Left lung (tissue), 14 donors: ENCODE measurements at places on chromosomes 4 and X. TPM values are rescaled to one million over a fixed set of nuclear protein-coding genes. Genes with fewer than 3 reads are reported as not detected.
A peak's percentile ranks its signal among the peaks of the same experiment; 100 is the strongest.

PCDH19 gene
- 1.4 TPM for polyA plus RNA-seq

BCORL1 gene
- polyA plus RNA-seq = 18.9 TPM

DNA sequence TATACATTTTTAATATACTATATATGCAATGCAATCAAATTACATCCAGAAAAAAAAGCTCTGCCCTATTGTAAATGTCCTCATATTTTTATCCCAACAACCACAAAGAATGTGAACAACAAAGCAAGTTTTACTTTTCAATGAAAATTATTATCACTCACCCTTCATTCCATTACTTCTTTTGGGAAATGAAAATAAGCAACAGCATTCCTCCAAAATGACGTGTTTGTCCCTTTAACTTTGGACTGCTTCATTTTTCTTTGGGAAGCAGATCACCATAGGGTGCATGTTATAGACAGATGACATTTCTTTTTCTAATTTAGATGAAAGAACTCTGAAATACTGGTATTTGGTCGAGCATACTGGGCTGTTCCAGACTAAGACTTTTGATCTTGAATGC is 667.1 kb upstream of the BOD1L1 start:
- H3K4me1 ChIP-seq = no peaks in the 10 kb centered on the region
- no peaks in the 10 kb centered on the region for H3K36me3 ChIP-seq
- no peaks in the 10 kb centered on the region for H3K27me3 ChIP-seq
- DNase-seq = no peak
- no peak overlapping the region for H3K27ac ChIP-seq

DNA sequence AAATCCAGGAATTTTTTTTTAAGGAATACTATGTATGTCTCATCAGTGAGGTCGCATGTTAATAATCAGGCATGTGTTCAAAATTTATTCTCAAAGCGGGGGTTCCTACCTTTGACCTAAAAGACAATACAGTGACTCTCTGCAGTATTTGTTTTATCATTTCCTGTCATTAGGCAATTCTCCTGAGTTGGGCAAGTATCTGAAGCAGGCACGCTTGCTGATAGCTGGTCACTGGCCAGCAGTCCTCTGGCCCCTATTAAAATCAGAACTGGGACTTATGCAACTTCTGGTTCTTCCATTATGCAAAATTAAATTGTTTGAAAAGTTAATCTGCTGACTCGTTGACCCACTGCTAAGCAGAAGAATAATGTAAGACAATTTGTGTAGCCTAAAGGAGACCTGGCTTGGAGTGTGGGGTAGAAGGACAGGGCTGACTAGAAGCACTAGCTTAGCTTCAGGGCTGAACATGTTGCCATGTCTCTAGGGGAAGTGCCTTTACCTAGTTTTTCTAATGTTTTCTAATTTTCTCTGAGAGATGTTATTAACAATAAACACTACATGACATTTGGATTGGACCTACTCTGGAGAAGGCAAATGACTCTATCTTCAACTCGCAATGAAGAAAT is 36.0 kb upstream of the GABRA2 start:
- H3K4me3 ChIP-seq = no peak overlapping the region
- no peaks in the 10 kb centered on the region for H3K4me1 ChIP-seq
- no peaks in the 10 kb centered on the region for H3K27me3 ChIP-seq
- no peaks in the 10 kb centered on the region for H3K36me3 ChIP-seq
- no peak overlapping the region for H3K27ac ChIP-seq

DNA sequence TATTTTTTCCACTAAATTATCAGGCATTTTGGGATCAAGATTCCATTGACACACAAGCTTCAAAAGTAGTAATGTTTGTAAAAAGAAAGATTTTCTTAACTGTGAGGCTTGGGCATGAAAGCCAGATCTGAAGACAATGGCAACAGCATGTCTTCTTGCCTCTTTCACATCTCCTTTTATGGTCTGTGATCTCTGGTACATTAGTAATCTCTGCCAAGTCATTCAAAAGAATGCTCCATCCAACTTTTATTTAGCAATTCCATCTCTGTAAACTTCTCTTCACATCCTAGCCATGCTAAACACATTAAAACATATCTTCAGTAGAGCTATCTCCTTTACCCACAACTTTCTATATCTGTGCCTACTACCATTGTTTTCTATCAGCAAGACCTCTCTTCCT is 465.4 kb downstream of the FAT4 start:
- H3K27ac ChIP-seq = no peak overlapping the region
- no peaks in the 10 kb centered on the region for H3K36me3 ChIP-seq
- no peak for DNase-seq
- H3K4me1 ChIP-seq = no peaks in the 10 kb centered on the region
- H3K4me3 ChIP-seq = no peak overlapping the region

DNA sequence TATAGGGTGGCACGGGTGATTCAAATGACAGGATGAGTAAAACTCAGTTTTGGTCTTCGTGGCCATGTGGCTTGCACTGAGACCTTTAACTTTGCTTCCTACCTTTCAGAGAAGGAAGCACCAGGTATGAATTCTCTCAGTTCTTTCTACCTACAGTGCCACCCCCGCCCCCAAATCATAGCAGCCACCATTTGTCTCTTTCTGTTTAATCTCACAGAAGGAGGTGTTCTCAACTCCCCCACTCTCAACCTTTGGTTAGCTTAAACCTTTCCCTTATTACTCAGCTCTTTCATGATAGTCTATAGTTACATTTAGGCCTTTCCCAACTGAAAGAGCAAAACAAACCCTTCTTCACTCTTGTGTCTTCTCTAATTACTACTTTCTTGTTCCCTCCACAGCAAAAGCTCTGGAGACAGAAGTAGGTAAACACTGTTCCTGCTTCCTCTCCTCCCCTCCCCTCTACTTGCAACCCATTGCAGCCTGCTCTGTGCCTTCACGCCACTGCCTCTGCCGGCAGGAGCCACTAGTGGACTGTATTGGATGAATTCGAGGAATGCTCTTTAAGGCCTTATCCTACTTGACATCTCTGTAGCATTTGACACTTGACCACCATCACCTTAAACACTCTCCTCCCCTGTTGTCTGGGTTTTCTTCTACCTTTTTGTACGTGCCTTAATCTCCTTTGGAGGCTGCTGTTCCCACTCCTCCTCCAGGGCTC is 123.7 kb downstream of the AFF1 start:
- DNase-seq = no peak
- H3K27me3 ChIP-seq = no peaks in the 10 kb centered on the region
- H3K4me1 ChIP-seq = peaks cover 14% of the 10 kb centered on the region
- H3K36me3 ChIP-seq = peaks cover 13% of the 10 kb centered on the region
- peak overlapping the region; percentile 20 for H3K27ac ChIP-seq

DNA sequence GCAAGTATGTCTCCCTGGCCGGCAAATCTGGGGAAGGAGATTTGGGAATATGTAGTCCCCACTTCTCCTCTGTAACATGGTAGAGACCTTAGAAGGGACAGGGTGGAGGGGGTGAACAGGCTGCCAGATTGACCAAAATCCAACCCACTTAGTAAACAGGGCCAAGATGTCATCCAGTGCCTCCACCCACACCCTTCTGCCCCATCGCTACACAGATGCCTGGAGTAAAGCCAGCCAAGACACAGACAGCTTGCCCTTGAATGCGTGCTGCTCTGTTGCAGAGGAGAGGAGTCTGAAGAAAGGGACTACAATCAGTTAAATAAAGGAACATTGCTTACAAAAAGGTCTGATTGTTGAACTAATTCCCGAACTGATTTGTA is 160.1 kb upstream of the LDB2 start:
- H3K4me3 ChIP-seq = no peak overlapping the region
- no peaks in the 10 kb centered on the region for H3K27me3 ChIP-seq
- H3K4me1 ChIP-seq = no peaks in the 10 kb centered on the region
- H3K27ac ChIP-seq = peak overlapping the region; percentile 51
